ENCODE measurements at places on chromosomes 5 and 9. TPM values are rescaled to one million over a fixed set of nuclear protein-coding genes. Genes with fewer than 3 reads are reported as not detected.

DNA sequence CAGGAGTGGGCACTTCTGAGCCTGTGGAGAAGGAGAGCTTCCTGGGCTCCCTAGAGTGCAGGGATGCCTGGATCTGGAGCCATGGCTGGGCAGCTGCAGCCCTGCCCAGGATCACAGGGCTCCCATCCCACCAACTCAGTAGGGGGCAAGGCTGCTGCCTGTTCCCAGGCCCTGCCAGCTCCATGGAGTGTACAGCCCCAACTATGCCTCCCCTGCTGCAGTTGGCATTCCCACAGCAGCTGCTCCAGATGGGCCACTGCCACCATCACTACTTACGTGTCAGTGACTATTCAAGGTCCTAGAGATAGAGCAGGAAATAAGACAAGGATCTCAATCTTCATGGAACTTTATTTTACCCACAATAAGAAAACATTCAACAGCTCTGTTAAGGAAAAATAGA, 107.1 kb upstream of the TNPO1 start:
- no peak for DNase-seq

DNA sequence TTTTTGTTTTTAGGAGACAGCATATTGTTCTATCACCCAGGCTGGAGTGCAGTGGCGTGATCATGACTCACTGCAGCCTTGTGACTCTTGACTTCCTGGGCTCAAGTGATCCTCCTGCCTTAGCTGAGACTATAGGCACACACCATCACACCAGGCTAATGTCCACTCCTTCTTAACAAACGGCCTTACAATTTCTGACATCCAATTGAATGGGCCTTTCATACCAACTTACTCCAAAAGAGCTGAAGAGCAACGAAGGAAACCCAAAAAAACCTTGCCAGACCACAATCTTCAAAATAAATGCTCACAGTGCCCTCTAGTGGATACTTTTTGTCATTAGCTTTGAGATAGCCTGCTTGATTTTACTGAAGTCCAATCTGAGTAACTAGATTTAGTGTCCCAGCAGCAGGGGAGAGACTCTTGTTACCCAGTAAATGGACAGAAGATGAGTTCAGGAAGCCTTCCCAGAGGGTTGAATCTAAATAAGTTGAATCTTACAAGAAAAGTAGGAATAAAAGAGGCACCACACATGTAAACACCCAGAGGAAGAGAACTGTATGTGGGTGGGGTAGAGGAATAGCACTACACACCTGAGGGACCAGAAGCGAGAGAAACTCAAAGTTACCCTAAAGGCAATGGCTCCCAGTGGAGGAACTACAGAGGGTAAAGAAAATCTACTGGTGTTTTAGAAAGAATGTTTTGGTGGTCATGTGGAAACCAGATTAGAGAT, 9.3 kb downstream of the ZNF622 start:
- no peak for DNase-seq

The GABRA6 gene
- not detected for total RNA-seq

The MAMDC2 gene
- total RNA-seq = 0.22 TPM

DNA sequence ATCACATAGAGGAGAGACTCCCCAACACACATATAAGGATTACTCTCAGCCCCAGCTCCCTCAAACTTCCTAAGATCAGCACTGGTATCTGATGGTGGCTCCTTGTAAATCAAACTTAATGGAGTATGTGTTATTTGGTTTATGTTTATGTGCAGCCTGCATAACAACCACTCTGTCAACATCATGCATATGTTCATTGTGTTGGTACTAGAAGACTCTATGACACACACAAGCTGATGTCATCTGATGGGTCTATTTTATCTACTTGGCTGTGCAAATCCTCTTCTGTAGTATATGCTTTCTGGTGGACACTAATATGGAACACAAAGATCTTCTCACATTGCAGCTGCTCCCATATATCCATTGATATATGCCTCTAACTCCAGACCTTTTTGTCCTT, 134.0 kb upstream of the FAM174A start:
- DNase-seq = no peak

The ANGPTL2 gene
- total RNA-seq = 55.5 TPM

DNA sequence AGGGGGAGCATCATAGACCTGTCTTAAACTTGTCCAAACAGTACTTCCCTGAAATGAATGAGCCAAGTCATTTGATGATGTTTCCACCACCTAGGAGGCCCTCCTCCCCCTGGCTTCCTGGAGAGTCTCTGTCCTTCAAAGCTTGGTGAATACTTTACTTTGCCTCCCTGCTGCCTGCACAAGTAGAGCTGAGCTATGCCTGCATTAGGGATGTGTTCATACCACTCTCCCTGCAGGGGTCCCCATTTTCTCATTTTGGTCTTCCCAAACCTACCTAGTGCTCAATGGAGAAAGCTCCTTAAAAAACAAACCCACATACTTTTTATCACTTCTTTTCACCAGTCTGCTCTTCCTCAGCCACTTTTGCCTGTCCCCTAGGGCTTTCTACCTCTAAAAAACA, 7.7 kb downstream of the CCNI2 start:
- DNase-seq = no peak

- DNase-seq = no peak
These were observed 103.8 kb upstream of the ZNF618 start for GRCh38 chr9:113772121-113772810.

The CDKN2B gene
- 0.93 TPM for total RNA-seq

- DNase-seq = no peak
These were observed 134.6 kb upstream of the MYO10 start for GRCh38 chr5:17070647-17071046.

GRCh38 chr9:135906291-135907005, 898 bp downstream of the CAMSAP1 start:
- DNase-seq = peak; percentile 48

- DNase-seq = no peak
These were observed 4.6 kb downstream of the SURF4 start for GRCh38 chr9:133371261-133371711.

DNA sequence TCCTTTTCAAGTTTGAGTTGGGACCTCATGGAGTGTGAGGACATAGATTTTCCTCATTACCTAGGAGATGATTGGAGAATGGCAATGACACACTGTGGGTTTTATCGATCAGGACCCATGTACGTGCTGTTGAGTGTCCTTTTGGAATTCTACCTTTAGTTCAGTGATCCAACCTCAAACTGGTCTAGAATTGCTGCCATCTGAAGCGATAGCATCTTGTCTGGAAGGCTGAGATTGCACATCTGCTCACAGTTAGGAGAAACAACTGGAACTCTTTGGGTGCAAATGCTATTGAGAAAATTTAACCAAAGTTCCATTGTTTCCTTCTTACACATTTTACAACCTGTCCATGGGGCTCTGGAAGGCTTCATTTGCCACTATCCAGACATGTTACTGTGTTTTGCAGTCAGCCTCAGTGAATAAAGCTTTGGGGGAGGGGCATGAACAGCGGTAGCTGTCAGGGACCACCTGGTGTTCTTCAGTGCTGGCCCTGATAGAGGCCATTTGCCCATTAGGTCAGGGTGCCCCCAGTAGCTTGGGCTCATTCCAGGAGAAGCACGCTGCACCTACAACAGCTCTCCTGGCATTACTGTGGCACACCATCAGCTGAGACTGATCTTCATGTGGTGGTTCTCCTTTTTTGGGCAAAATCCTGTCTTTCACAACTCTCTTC, 123.1 kb downstream of the PDE8B start:
- DNase-seq = no peak

The DPM2 gene
- total RNA-seq = 35.3 TPM

DNA sequence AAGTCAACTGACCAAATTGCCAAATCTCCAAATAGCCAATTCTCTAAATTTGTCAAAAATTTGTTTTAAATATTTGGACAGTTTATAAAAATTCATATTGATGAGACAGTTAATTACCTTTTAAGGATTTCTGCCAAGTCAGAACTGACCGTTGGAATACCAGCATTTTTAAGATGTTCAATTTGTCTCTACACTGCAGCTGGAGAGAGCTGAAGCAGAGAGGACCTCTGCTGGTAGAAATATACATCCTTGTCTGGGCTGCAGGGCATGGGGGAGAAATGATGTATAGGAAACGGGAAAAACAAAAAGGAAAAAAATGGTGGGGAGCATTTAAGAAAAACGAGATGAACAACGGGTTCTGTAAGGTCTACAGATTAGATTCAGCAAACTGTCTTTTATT, 16.8 kb downstream of the NR6A1 start:
- DNase-seq = no peak

DNA sequence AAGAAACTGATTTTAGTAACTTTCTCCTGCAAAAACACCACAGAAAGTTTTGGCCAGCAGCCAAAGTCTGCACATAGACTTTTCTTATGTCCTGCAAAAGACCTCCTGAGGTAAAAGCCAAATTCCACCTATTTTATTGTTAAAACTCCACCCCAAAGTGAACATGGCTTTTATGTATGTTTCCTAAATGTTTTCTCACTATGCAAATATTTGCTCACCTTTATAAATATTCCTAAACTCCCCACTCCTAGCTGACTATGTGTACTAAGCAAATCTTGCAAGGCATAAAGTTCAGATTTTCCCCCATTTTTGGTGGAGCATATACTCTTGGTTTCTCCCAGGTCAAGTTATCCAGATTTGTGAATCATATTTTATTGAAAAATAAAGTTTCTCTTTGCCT, 446.2 kb downstream of the DNAH5 start:
- DNase-seq = no peak

The THBS4 gene
- total RNA-seq = 41.1 TPM

Data from glutamatergic neuron (in vitro differentiated cells).